Prostate gland (tissue), 2 donors: ENCODE measurements at places on chromosomes 1 and 21.

DNA sequence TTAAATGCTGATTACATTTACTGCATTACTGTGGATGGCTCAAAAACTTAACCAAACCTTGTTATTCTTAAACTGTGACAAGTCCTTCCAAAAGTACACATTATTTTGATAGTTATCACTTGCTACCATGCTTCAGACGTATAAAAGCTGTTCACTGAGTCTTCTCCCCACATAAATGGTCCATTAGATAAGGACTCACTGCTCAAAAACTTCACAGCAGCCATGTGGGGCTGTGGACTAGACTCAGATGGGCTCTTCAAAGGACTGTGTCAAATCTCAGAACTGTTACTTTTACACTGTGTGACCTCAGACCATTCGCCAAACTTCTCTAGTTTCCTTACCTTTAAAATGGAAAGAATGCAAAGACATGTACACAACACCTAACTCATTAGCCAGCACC lies 11.6 kb downstream of the SCAF4 start:
- no peak for DNase-seq

DNA sequence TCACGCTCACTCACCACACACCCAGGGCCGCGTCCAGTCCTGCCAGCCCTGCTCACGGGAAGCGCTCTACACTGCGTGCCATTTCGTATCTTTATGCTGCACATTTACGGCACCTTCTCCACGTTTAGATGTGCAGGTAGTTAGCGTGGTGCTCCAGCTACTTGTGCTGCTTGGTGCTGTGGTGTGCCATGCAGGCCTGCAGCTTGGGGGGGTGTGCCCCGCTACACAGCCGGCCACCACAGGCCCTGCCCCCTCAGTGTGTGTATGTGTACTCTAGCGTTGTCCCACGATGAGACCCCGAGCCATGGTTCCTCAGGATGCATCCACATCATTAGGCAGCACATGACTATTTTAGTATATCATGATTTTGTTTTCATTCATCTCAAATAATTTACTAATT lies 38.3 kb downstream of the SNAP47 start:
- no peak for DNase-seq

DNA sequence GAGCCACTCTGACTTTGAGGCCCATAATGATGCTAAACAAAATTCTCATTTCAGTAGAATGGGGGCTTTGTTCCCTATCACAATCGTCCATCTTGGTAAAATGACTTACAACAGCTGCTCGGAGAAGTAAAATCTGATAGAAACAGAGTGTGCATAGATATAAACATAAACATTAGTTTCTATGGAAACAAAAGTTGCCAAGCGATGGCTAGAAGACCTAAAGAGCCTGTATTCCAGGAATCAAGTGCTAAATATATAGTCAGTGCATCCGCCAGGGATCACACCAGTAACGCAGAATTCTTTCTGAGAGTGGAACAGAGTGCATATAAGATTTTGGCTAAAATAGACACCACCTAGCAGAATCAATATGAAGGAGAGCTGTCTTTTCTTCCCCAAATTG lies 91.2 kb upstream of the KAZN start:
- DNase-seq, result no peak

DNA sequence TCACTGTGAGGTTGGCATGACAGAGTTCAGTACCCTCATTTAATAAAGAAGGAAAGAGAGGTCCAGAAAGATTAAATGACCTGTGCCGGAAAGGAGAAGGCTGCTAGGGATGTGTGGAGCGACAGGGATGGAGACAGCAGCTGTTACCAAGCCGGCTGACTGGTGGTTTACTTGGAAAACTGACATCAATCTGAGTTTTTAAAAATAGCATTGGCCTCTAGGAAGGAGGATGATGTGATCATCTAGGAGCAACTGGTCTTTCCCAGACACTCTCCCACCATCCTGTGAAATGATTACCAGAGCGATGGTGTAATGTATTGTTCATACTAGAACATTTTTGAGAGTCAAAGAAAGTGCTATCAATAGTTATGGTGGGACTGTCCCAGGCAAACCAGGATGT lies 154.4 kb downstream of the ZSCAN20 start:
- DNase-seq, result no peak

DNA sequence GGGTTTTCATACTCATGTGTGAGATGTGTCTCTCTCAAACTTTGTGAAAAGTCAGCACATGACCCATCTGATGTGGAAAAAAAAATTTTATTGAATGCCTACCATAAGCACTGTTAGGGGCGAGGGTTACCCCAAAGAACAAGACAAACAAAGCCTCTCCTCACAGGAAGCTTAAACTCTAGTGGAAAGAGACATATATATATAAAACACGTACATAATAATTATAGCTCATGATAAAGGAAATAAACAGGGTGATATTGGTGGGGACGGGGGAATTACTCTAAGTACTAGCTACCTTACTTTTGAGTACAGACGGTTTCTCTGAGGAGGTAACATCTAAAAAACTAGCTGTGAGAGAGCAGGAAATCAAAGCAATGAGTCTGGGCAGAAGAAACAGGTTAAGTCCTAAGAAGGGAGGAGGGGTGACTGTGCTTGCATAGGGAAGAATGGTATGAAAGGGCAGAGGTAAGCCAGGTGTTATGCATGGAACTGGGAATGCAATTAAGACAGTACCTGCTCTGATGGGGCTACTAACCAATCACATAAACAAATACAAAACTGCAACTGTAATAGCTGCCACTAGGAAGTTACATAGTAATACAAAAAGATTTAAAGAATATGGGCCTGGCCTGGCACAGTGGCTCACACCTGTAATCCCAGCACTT lies 4.5 kb downstream of the LIN9 start:
- no peak for DNase-seq

DNA sequence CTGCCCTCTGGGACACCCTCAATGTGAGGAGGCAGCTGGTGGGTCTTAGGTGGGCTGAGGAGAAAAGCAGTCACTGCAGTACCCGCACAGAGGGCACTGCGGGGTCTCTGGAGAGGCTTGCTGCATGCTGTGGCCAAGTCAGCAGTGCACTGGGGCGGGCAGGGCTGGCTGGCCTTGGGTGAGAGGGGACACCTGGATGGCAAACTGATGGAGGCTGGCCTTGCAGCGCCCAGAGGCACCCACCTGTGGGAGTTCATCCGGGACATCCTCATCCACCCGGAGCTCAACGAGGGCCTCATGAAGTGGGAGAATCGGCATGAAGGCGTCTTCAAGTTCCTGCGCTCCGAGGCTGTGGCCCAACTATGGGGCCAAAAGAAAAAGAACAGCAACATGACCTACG lies 3.2 kb downstream of the ELF3 start:
- no peak for DNase-seq

GRCh38 chr1:15088281-15088971 lies 65.1 kb upstream of the TMEM51 start:
- DNase-seq, result no peak

- DNase-seq, result no peak
These were observed 398.5 kb upstream of the ADAMTS5 start for GRCh38 chr21:27365394-27365793.

- DNase-seq, result no peak
These were observed 39.1 kb downstream of the MRPS6 start for GRCh38 chr21:34112316-34113033.

GRCh38 chr1:157353546-157353945 lies 198.8 kb downstream of the FCRL5 start:
- no peak for DNase-seq

- DNase-seq, result no peak
These were observed 708 bp upstream of the RBBP5 start for GRCh38 chr1:205122489-205122882.

DNA sequence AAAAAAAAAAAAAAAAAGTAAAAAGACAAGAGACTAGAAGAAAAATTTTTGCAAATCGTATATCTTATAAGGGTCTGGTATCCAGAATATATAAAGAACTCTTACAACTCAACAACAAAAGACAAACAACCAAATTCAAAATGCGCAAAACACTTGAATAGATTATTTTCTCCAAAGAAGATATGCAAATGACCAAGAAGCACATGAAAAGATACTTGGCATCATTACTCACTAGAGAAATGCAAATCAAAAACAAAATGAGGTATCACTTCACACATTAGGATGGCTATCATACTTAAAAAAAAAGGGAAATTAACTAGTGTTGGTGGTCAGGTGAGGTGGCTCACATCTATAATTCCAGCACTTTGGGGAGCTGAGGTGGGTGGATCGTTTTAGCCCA lies 12.0 kb upstream of the SLC2A5 start:
- DNase-seq, result no peak

DNA sequence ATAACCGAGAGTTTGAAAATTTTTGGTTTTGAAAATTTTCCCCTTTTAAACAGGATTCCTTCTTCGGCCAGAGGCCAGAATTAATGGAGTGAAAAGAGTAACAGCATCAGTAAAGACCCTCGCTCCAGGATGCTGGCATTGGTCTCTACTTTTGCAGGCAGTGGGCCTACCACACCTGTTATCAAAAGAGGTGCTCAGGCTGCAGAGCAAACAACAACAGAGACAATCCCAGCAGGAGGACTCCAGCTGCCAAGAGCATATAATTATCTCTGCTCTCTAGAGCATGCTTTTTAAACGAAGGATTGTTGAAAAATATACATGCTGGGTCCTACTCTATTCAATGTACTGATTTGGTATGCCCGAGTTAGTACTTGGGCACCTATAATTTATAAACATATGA lies 1048.5 kb downstream of the PLA2G4A start:
- no peak for DNase-seq

DNA sequence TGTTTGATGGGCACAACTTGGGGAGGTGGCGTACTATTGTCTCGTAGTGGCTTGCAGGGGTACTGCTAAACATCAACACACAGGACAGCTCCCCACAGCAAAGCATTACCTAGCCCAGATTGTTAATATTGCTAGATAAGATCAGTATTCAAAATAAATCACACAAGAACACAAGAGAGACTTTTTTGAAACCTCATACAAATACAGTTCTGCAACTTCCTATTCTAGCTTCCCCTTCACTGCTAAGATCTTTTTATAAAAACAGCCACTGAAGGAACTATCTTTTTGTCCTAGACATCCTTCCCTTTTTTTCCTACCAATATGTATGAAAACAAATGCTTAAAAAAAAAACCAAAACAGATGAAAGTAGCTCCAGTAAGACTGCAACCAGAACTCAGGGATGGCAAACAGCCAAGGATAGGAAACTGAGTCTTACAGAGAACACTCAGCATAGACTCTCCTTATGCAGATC lies 137.8 kb upstream of the KRTAP19-8 start:
- DNase-seq, result no peak

DNA sequence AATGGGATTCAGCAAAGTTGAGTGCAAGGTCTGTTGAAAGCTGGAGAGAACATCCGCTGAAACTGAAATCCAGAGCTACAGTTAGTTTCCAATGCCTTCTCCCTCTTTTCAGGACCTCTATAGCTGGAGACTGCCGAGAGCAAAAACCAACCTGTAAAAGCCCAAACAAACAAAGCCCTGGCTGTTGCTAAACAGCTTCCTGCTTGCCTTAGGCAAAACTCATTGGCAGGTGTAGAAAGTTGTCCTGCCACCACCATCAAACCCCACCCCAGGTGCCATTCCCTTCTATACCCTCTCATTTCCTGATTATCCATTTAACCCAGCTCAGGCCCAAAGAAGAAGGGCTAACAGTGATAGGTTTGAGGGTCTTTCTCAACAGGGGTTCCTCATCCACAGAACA lies 24.7 kb downstream of the SCYL3 start:
- DNase-seq, result peak; percentile 16

DNA sequence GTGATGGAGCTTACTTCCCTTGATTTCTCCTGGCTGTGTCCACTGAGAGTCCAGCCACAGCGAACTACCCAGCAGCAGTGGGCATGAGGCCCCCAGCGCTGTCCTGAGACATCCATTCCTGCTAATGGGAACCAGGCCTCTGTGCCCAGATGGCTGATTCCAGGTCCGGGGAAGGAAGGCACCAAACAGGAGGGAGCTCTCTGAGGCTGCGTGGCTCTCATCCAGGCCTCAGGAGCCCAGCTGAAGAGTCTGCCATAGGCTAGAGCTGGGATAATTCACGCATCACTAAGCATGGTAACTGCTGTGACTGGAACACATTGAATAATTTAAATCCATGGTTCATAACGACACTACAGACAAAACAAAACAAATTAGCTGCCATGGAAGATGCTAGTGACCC lies 24.7 kb upstream of the LRRC47 start:
- no peak for DNase-seq

GRCh38 chr1:118483245-118484006 lies 298.4 kb upstream of the SPAG17 start:
- DNase-seq, result no peak

- no peak for DNase-seq
These were observed 108.5 kb downstream of the ASH1L start for GRCh38 chr1:155454096-155454495.

- DNase-seq, result no peak
These were observed 21.3 kb upstream of the SARS1 start for GRCh38 chr1:109192433-109192832.

- DNase-seq, result no peak
These were observed 68.9 kb upstream of the TSPAN2 start for GRCh38 chr1:115158181-115158580.

- DNase-seq, result no peak
These were observed 140.6 kb downstream of the PEX14 start for GRCh38 chr1:10615332-10615731.

- DNase-seq, result no peak
These were observed 15.1 kb upstream of the SAMD11 start for GRCh38 chr1:908661-909060.

DNA sequence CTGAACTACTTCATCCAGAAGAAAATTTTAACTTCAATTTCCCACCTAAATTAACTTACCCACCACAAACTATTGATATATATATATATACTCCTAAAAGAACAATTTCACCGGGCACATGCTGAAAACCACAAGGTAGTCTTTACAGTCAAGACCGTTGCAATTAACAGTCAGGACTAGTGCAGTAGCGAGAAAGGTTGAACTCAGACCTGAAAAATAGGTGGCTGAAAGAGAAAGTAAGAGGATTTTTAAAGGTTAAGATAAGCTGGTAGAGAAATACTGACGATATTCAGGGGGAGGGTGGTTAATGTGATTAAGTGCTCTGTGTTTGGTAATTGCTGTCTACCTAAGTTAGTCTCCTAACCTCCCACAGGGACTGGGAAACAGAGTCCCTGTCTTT lies 1153.5 kb upstream of the TMPRSS15 start:
- no peak for DNase-seq

GRCh38 chr1:54904476-54905048 lies 17.6 kb upstream of the DHCR24 start:
- DNase-seq, result peak; percentile 64

DNA sequence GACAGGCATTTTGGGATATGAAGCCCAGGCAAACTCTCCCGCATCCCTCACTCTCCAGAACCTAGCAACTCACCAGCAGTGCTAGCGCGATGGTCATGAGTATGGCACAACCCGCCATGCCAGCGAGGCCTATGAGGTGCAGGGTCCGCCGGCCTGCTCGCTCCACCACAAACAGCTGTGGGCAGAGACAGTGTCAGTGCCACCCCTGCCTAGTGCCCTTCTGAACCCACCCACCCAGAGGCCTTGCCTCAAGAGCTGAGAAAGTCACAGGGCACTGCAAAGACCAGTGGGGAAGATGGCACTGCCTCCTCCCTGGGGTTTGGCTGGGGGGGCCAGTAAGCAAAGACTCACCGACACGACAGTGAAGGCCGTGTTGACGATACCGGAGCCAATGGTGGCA lies 29.8 kb downstream of the SLC2A1 start:
- DNase-seq, result no peak

- no peak for DNase-seq
These were observed 56.7 kb downstream of the RALGPS2 start for GRCh38 chr1:178781533-178782330.

- DNase-seq, result no peak
These were observed 11.2 kb downstream of the TNFRSF1B start for GRCh38 chr1:12177999-12178441.

- no peak for DNase-seq
These were observed 165.7 kb downstream of the RHOU start for GRCh38 chr1:228900886-228901392.

- no peak for DNase-seq
These were observed 163.5 kb downstream of the TOMM20 start for GRCh38 chr1:234965111-234965510.
